ENCODE measurements at places on chromosomes 12 and 14. TPM values are rescaled to one million over a fixed set of nuclear protein-coding genes. Genes with fewer than 3 reads are reported as not detected.

DNA sequence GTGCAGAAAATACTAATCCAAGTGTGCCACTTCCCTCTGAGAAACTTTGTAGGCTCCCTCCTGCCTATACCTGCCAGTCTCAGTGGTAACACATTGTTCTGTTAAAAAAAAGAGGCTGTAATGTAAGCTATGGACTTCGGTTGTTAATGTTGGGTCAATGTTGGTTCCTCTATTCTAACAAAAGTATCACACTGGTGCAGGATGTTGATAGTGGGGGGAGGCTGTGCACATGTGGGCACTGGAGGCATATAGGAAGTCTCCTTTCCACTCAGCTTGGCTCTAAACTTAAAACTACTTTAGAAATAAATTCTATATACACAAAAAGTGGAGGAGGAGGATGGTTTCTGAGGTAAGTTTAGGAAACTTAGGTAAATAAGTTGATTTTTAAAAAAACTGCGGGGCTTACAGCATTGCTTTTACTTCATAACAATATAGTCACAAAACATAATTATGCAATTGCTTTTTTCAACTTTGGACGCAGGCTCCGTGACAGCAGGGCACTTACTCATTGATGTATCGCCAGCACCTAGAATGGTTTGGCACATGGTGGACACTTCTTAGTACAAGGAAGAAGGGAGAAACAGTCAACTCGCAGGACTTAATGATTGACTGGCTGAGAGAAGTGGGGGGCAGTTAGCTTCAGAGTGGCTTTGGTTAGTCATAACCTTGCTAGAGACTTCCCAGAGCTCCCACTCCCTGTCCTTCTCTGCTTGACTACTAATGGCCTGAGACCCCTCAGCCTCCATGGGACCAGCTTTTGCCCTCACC lies 7.9 kb upstream of the NYNRIN start:
- peaks cover 2% of the 10 kb centered on the region for H3K4me1 ChIP-seq
- DNase-seq: no peak
- H3K27ac ChIP-seq: no peak overlapping the region
- no peak overlapping the region for H3K4me3 ChIP-seq

DNA sequence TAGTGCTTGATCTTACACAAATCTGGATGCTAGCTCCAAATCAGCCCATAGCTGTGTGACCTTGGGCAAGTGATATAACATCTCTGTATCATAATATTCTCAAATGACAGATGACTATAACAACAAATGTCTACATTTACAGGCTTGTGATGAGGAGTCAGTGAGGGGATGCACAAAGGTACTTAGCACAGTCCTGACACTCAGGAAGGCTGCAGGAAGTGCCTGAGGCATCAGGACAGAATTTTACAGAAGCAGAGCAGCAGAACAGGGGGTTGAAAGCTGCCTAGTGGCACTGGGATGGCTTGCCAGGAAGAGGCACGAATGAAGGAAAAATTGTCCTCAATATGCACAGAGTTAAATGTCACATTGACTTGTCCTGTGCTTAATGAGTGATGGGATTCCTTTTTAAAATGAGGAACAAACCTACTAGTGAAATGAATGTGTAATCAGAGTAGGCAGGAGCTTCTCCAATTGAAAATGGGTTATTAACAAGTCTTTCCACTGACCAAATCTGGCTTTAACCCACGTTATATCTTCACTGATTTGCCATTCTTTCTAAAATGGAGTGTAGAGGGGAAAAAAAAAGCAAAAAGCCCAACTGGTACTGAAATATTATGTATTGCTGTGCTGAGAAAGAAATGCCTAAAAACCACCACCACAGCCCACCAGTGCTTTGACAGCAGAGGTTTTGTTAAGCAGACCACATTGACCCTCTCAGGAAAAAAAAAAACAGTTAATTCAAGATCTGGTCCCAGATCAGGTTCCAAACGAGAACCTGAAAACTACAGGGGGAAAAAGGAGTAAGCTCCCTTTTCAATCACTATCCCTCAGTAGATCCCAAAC lies 11.6 kb downstream of the BTG1 start:
- peak overlapping the region; percentile 84 for H3K27ac ChIP-seq
- DNase-seq: no peak
- H3K36me3 ChIP-seq: peaks cover 64% of the 10 kb centered on the region
- H3K27me3 ChIP-seq: no peaks in the 10 kb centered on the region
- H3K4me3 ChIP-seq: peak overlapping the region; percentile 64
- H3K4me1 ChIP-seq: peaks cover 90% of the 10 kb centered on the region

The NR1H4 gene
- not detected for total RNA-seq

GRCh38 chr12:92707926-92708325 lies 5.1 kb downstream of the PLEKHG7 start:
- no peak overlapping the region for H3K27ac ChIP-seq
- H3K4me1 ChIP-seq: peaks cover 4% of the 10 kb centered on the region
- no peak overlapping the region for H3K4me3 ChIP-seq
- no peaks in the 10 kb centered on the region for H3K36me3 ChIP-seq

DNA sequence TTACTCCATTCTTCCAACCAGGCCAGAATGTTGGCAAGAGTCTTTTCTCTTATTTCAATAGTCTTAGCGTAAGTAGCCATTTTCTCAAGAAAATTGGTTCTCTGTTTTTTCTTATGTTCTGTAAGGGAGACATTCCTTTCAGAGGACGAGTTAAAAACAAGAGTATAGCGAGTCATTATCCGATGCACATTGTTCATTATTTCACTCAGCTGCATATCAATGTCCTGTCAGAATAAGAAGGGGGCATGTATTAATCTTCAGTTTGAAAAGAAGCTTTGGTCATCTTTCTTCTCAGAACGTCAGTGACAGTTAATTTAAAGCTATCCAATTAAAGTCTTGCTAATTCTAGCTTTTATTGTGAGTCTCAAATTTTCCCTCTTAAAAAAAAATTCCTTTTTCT lies 33.3 kb downstream of the FAM186A start:
- H3K27me3 ChIP-seq: peaks cover 3% of the 10 kb centered on the region
- H3K4me1 ChIP-seq: no peaks in the 10 kb centered on the region
- no peaks in the 10 kb centered on the region for H3K36me3 ChIP-seq
- DNase-seq: no peak

The MSRB3 gene
- not detected for total RNA-seq

The IKZF4 gene
- total RNA-seq: 15.7 TPM

DNA sequence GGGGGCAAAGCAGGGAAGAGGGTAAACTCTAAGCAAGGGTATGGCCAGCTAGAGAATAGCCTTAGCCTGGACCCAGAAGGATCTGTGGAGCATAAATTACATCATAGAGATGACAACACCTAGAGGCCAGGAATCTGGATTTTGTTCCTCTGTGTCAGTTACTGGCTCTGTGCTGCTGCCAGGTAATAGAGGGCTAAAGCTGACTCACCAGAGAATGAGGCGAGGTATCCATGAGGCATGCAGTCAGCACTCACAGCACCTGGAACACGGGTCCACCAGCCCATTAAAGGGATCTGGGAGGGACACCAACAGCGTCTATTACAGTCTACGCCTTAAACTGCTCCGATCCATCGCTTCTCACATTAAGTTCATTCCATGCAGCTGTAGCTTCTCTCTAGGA lies 74.9 kb upstream of the CMKLR1 start:
- no peak overlapping the region for H3K4me3 ChIP-seq
- H3K27me3 ChIP-seq: peaks cover 11% of the 10 kb centered on the region
- H3K36me3 ChIP-seq: no peaks in the 10 kb centered on the region
- no peak for DNase-seq
- no peaks in the 10 kb centered on the region for H3K4me1 ChIP-seq

The ZNF219 gene
- 5.0 TPM for total RNA-seq

DNA sequence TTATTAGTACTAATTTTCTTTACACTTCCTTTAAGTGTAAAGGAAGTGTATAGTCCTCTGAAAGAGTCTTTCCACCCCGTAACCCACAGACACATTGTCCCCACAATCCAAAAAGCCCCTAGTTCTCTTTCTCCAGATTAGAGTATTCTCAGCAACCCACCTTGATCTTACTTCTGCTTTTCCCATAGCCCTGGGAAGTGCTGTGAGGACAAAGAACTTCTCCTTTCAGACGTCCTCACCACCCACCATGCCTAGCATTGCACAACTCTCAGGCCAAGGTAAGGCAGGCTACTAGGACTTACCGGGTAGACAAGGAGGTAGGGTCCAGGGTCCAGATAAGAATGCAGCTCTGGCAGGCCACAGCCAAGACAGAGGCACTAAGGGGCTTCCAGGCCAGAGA lies 7.4 kb downstream of the AAAS start:
- peaks cover 37% of the 10 kb centered on the region for H3K36me3 ChIP-seq
- no peaks in the 10 kb centered on the region for H3K27me3 ChIP-seq
- no peak overlapping the region for H3K4me3 ChIP-seq
- peaks cover 6% of the 10 kb centered on the region for H3K4me1 ChIP-seq

DNA sequence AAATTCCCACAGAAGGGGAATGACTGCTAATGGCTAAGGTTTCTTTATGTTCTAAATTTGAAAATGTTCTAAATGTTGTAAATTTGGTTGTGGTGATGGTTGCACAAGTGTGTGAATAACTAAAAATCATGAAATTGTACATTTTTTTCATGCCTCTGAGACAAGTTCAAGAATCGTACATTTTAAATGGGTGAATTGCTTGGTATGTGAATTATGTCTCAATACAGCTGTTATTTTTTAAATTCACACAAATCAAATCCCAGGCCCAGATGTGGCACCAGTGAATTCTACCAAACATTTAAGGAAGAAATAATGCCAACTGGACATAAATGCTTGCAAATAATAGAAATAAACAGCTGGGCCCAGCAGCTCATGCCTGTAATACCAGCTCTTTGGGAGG lies 28.6 kb upstream of the RND1 start:
- H3K27ac ChIP-seq: no peak overlapping the region
- H3K4me1 ChIP-seq: peaks cover 9% of the 10 kb centered on the region
- H3K4me3 ChIP-seq: no peak overlapping the region

The RD3L gene
- total RNA-seq: not detected

The SDS gene
- not detected for total RNA-seq

DNA sequence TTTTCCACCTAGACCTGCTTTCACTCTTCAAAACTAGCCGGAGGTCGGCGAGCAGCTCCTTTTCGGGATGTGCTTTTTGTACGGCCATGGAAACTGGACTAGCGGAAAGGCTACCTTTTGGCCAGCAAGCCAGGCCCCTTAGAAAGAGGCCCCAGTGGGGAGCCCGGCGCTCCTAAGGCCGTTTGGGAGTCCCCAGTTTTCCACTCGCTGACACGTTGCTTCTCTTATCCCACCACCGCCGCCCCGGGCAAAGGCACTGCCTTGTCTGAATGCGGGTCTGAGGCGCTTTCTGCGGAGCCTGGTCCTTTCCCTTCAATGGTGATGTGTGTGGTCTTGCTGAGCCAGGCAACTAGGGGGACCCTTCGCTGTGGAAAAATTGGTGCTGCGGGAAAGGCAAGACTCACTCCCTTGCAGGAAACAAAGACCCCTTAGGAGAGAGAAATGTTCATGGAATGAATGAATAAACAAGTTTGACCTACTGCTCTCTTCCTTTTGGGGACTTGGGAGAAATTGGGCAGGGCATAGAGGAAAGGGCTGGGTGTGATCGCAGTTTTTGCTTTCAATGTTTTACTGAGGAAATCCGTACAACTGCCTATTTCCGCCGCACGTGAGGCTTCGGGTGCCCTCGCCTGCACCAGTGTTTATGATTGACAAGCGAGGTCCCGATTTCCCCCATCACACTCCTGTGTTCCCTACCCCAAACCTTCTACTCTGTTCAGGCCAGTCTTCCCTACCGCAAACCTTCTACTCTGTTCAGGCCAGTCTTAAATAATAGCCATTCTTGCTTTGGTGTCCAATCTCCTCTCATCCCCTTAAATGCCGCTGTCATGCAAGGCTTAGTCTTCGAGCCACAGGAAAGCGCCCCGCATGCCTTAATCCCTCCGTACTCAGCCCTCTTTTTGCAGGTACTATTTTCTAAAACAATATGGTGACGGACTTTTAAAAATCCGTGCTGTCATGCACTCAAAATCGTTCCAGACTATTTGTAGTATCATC lies 1.0 kb upstream of the SLC38A2 start:
- peak; percentile 58 for DNase-seq
- peaks cover 36% of the 10 kb centered on the region for H3K36me3 ChIP-seq
- H3K4me1 ChIP-seq: peaks cover 52% of the 10 kb centered on the region
- peak overlapping the region; percentile 100 for H3K27ac ChIP-seq
- H3K4me3 ChIP-seq: peak overlapping the region; percentile 97
- H3K27me3 ChIP-seq: no peaks in the 10 kb centered on the region

The KRT77 gene
- total RNA-seq: not detected

DNA sequence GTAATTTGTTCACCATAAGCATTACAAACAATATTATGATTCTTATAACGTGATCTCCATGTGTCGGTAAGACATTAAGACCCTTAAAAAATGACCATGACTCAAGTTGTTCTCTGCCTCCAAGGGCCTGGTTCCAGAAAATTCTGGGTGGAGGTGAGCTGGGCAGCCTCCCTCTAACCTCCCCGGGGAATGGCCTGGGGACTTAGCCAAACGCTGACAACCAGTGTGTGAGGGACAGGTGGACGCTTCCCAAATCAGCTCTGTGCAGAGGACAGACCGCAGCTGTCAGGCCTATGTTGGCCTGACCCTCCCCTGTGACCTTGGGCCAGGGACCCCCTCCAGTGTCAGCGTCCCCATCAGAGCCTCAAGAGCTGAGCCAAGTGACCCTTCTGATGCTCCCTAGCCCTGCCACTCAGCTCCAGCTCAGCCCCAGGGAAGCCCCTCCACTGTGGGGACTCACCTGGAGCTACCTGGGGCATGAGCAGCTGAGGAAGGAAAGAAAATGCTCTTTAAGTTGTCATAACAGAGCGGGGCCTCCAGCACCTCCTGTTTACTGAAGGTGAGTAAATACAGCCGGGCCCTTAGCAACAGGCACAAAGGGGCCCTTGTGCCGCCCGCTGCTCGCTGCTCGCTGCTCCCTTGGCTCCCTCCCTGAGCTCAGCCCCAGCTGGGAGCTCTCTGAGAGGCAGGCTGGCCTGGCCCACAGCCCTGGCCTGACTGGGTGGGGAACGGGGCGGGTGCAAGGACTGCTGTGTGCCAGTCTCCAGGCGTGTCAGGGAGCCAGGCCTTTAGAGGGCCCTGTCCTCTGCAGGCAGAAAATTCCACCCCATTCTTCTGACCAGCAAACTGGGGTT lies 116.6 kb downstream of the CALM1 start:
- no peak for DNase-seq
- H3K4me3 ChIP-seq: no peak overlapping the region
- no peaks in the 10 kb centered on the region for H3K4me1 ChIP-seq
- H3K36me3 ChIP-seq: no peaks in the 10 kb centered on the region

The PROX2 gene
- total RNA-seq: not detected

GRCh38 chr12:13790317-13790716 lies 191.1 kb downstream of the GRIN2B start:
- no peak for DNase-seq
- no peaks in the 10 kb centered on the region for H3K27me3 ChIP-seq
- H3K4me3 ChIP-seq: no peak overlapping the region
- no peaks in the 10 kb centered on the region for H3K36me3 ChIP-seq

DNA sequence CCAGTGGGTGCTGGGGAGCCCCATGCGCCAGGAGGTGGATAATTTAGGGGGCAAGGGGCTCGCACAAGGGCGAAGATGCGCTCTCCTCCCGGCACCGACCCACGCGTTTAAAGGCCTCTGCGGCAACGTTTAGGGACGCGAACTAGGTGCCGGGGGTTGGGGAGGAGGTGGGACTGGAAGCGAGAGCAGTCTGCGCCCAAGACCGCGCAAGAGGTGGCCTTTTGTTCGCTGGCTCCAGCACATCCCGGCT lies 1.3 kb downstream of the SLC38A1 start:
- DNase-seq: peak; percentile 43
- H3K4me1 ChIP-seq: peaks cover 37% of the 10 kb centered on the region
- H3K27me3 ChIP-seq: no peaks in the 10 kb centered on the region
- H3K27ac ChIP-seq: no peak overlapping the region

GRCh38 chr12:5171701-5172100 lies 128.0 kb downstream of the KCNA5 start:
- H3K27me3 ChIP-seq: no peaks in the 10 kb centered on the region
- no peak for DNase-seq
- H3K4me1 ChIP-seq: no peaks in the 10 kb centered on the region
- no peak overlapping the region for H3K4me3 ChIP-seq
